Suprapubic skin (tissue), 4 donors: ENCODE measurements at places on chromosomes 1 and 21.

- no peak for DNase-seq
Measured at GRCh38 chr21:46426313-46427046, 32.2 kb upstream of the DIP2A start.

DNA sequence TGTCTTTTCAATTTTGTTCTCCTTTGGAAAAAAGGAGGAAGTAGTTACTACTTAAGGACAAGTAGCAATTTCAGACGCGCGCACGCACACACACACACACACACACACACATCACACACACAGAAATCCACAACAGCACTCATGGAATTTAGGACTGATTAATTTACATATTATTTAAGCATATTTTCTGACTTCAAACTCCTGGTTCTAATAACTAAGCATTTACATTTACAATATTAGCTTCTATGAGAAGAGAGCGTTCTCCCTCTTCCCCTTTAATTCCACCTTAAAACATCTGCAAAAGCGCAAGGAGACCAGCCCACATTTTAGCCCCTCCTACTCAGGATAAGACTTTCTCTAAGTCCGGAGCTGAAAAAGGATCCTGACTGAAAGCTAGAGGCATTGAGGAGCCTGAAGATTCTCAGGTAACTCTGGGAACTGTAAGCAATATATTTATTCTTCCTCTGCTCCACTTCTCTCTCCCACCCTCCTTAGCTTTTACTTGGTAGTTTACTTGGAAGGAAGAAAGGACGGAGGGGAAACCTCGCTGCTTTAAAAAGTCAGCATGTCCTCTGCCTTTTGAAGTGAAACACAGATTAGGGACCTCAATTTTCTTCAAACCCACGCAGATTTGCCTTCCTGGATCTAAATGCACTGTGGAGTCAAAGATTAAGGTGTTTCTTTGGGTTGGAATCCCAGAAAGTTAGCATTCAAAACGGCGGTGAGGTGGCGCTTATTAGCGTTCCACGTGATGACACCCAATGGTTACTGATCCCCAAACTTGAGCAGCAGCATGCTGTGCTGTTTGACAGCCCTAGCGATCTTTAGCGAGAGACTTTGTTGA lies at the start of gene PLA2G4A:
TSS of gene PLA2G4A (plus strand) at position 339 of the 844 bp plus-strand sequence. CDS start 25,406 bp downstream, outside the sequence.
- no peak for DNase-seq

DNA sequence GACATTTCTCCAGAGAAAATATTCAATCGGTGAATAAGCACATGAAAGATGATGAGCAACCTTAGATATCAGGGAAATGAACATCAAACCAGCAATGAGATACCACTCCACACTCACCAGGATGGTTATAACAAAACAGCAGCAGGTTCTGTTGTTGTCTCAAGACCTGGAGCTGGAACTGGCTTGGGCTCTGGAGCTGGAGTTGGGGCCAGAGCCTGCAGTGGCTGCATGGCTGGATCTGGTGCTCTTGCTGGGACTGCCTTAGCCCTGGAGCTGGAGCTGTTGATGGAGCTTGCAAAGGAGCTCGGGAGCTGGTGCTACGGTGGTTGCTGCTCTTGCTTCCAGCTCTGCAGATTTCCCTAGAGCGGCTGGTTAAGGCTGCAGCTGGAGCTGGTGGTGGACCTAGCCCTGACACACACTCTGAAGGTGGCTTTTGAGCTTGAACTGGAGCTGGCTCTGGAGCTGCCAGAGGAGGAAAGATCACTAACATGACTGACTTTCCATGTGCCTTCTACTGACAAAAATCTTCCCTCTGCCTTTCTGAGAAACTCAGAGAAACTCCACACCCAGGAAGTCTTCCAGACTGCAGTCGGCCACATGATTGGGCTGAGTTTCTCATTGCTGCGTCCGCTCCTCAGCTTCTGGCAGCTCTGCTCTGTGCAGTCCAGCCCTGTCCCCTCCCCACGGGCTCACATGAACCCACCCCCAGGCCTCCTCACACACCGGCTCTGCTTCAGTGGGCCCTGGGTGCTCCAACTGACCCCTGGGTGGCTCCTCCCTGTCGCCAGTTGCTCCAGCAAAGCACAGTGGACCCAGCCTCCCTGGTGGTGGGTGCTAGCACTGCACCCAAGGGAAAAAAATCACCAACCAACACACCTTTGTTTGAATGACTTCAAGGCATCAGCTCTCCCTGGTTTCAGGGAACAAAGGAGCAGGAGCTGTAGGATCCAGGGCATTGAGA lies 139.1 kb upstream of the FMN2 start:
- no peak for DNase-seq

DNA sequence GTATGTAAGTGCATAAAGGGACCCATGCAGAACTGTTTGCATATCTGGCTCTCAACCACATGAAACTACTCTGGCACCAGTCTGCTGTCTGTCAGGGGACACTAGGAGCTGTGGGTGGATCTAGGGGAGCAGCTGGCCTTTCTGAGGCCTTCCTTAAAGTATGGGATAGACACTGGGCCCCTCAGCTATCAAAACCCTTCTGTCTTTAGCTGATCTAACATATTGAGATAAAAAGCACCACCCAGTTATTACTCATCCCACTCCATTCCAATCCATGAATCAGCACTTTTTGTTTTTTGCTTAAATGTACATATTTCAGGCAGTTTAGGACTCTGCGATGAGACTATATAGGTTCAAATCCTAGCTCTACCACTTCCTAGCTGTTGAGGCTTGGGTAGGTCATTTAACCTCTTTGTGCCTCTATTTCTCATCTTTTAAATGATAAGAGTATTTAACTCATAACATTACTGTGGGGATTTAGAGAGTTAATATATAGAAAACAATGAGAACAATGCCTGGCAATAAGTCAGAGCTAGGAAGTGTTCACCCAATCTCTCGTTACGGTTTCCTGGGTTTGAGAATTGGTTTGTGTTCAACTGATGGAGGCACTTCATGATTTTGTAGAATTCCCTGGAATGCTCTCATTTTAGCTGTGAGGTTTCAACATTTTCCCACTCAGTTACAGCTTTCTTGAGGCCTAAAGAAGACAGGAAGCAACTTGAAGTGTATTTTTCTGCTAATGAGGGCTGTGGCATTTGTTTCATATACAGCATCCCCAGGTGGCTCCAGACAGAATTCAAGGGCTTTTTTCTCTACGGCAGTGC lies 68.9 kb downstream of the LRIG2 start:
- DNase-seq: no peak
